ENCODE measurements at places on chromosomes 1 and 21.

GRCh38 chr1:50420689-50421365, 2.4 kb downstream of the DMRTA2 start:
- no peak for DNase-seq

- DNase-seq, result no peak
Observed at GRCh38 chr1:43445606-43446387, 7.9 kb downstream of the HYI start.

GRCh38 chr1:110425612-110426152, 18.2 kb upstream of the LAMTOR5 start:
- no peak for DNase-seq

- DNase-seq, result no peak
Observed at GRCh38 chr1:204092632-204093420, 19.9 kb downstream of the SOX13 start.

DNA sequence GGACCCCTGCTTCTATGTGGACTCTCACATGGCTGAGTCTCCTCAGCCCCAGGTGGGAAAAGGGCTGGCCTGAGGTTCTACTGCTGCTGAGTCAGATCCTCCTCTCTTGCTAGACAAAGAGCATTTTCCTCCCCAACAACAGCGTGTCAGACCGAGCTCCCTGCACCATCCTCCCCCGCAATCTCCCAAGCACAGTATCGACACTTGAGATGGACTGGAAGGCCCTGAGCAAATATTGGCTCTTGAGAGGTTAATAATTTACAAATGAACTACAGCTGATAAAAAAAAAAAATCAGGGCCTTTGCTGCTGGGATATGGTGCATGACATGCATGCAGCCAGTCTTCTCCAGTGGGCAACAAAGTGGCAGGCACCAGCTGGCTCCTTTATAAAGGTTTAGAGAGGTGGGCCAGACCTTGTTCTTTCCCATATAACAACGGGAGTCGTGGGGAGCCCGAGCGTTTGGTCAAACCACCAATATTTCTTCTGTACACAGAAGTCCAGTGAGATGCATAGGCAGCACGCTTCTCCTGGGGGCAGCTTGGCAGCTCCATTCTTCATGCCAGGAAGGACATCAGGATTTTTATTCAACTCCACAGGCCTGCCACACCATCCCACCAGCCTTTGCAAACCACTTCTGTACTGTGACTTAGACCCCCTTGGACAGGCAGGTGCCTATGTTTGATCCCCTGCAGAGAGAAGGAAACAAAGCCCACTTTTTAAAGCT, 55.4 kb upstream of the CAMK1G start:
- no peak for DNase-seq

GRCh38 chr1:109687641-109688499, at the start of gene GSTM1:
Gene GSTM1, plus strand, starts transcription at chr1:109687817. Its CDS starts 57 bp downstream, at chr1:109687874.
- DNase-seq, result peak; percentile 58

GRCh38 chr1:215872658-215873057, 305.6 kb downstream of the KCTD3 start:
- DNase-seq, result no peak

GRCh38 chr1:37146071-37146470, 111.8 kb upstream of the GRIK3 start:
- no peak for DNase-seq

- no peak for DNase-seq
Observed at GRCh38 chr1:67381154-67381553, 49.0 kb downstream of the SERBP1 start.

DNA sequence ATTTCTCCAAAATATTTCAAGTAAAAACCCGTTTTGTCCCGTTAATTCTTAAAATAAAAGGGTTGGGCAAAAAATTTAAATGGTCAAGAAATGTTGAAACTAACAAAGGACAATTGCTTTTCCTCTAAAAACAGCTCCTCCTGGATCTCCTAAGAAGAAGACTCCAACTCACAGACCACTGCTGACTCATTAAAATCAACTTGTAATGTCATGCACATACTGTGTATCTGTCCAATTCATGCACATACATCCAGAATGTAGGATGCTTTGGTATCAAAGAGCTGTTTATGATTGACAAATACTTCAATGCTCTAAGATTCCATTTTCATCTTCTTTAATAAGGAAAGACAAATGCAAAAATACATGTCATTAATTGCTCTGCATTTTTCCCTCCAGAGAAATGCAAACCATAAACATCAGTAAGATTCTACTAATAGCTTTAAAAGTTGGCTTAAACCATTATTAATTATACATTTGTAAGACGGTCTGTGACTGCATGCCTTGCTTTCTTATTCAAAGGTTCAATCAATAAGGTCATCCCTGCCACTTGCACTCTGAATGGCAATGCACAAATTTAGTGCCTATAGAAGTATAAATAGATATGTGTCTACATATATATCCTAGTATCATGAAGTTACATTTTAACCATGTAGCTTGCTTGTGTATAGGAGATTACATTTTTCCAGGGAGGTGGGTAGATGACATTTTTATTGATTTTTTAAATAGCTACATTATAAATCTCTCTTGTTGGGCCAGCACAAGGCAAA, 44.7 kb downstream of the PTGER3 start:
- DNase-seq, result no peak

DNA sequence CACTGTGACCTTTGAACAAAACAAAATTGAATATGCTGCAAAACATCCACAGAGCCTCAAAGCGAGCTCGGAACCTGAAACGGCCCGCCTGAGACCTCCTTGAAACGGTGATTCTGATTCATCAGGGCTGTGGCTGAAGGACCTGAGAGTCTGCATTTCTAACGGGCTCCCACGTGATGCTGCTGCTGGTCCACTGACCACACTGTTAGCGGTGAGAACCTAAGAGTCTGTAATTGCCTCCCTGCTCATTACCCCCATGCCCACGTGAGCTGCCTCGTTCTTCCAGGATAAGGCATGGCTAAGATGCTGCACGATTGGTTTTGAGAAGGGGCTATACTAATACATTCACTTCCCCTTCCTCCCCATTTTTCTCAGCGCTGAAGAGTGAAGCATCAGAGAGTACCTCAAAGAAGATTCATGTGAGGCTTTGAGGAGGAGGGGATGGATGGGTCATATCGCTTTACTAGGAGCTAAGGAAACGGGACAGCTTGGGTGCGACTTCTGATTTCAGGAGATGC, 9.7 kb downstream of the TLR5 start:
- no peak for DNase-seq

GRCh38 chr1:19113697-19114092, 96.4 kb downstream of the UBR4 start:
- DNase-seq, result peak; percentile 43
